GM12892 (cell line): ENCODE measurements at places on chromosomes 4 and X.
A peak's percentile ranks its signal among the peaks of the same experiment; 100 is the strongest.

DNA sequence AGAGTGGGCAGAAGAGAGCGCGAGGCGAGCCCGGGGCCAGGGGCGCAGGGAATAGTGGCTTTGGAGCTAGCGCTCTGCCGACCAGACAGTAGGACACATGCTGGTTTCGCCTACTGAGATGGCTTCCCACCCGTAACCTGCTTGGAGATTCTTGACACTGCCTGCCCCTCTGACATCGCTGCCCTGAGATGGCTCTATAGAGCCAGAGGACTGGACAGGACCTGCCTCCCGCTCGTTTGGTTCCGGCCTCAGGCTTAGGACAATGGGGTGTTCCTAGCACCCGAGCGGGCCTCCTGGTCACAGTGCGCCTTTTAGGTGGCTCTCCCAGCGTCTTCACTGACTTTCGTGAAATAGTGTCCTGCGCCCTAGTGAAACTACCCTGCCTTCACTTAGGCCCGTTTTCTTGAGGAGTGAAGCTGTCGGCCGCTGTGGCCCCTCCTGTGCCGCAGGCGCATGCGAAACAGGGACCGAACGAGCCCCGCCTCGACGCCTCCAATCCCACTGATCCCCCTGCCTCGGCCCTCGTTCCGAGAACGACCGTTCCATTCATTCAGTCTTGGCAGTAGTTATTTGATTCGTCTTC, 608 bp downstream of the TAF1 start:
- DNase-seq = peak; percentile 19

DNA sequence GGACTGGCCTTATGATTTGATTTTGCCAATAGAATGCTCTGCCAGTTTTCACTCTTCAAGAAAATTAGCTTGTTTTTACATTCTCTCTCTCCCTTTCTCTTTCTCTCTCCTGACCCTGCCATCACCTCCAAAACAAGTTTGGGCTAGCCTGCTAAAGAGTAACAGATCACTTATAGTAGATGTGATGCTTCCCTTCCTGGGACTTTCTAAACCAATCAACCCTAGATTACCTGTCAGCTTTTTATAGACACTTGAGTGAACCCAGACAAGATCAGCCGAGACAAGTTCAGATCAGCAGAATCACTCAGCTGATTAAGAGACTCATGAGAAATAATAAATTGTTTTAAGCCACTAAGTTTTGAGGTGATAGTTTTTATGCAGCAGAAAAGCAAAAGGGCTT, 521.2 kb downstream of the ANKRD50 start:
- no peak for DNase-seq

DNA sequence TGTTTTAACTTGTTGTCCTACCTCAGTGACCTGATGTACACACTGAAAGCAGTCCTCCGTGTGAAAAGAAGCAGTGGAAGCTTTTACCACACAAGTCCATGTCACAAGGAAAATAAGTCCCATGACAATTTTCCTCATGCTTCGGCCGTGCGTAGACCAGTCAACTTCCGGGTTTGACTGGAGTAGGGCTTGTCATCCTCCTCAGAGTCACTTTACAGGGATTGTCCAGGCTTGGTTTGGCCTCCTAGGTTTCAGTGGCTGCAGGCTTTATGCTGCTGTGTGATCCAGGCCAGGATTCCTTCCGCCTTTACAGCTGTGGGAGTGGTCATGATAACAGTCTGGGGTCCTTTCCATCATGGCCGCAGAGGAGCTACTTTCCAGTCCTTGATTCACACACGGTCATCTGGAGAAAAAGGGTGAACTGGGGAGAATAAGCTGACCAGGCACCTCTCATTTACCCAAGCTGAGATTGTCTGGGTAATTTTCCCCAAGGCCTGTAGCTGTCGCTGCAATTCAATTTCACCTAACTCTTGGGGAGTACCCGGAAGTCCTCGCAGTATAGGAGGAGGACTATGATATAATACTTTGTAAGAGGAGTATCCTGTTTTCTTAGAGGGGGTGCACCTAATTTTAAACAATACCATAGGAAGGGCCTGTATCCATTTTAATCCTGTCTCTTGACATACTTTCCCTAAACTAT, 206.1 kb upstream of the KLF8 start:
- DNase-seq = no peak

GRCh38 chrX:55488593-55489313, 895 bp downstream of the USP51 start:
- DNase-seq = peak; percentile 34

DNA sequence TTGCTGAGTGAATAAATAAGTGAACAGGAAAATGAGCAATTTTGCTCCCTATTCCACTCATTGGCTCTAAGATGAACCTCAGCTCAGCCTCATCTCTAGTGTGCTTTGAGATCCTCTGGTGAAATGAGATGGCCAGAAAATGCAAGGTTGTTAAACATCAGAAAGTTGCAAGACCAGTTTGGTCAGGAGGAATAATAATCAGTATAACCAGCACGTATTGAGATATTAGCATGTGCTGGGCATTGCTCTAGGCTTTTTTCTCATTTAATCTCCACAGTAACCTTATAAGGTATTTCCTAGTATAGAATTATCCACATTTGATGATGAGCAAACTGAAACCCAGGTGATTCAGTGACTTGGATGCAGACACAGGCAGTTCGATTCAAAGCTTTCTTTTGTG, 110.5 kb upstream of the PAK3 start:
- DNase-seq = no peak

DNA sequence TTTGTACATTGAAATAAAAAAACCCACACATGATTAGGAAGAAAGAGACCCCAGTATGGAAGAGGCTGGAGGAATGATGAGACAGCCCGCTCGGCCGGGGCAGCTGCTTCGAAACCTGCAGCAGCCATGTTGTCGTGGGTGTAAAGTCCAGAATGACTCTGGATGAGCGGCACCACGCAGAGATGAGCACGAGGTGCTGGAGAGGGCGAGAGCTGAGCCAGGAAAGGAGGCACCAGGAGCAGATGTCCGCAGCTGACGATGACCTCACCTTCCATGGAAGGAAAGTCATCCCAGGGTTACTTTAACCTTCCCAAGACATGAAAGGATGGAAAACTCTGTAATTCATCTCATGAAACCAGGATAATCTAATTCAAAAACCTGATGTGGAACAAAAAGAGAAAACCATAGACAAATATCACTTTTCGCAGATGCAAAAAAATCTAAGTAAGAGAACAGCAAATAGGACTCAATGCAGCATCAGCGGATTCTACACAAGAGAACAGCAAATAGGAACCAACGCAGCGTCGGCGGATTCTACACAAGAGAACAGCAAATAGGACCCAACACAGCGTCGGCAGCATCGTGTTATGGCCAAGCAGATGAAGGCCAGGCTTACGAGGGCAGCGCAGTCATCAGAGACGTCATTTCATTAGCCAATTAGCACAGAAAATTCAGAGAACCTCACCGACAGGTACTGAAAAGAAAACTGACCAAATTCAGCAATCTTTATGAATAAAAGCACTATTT, 25.9 kb upstream of the SPON2 start:
- DNase-seq = no peak

DNA sequence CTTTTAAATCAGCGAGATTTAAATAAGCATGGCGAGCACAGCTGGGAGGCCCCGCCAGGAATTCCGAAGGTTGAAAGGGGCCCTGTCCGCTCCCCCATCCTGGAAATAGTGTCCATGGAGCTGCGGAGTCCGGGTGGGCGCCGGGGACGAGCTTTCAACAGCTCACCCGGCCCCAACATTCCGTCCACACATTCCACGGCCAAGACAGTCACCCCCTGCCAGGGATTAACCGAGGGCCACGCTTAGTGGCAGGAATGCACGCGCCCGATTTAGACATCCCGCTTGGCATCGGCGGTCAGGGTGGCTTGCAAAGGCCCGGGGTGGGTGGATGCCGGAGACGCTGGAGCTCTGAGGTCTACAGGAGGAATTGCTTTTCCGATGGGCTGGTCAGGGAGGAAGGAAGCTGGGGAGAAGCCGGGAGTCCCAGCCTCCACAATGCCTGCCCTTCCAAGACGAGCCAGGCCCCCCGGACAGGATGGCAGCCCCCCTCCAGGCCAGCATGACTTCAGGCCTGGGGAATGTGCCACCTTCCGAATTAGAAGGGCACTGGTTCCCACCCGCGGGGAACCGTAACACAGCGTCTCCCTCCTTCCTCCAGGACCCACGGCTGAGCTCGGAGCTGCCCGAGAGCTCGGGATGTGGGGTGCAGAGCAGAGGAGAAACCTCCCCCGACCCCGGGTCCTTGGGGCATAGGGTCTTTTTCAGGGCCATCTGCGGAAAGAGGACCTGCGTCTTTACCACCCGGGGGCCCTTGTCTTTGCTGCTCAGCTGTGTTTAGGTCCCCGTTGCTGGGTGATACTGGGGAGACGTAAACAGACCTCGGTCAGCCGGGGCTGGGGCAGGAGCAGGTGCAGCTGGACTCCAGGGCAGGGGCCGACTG, 26.9 kb upstream of the PPP2R3B start:
- DNase-seq = no peak

DNA sequence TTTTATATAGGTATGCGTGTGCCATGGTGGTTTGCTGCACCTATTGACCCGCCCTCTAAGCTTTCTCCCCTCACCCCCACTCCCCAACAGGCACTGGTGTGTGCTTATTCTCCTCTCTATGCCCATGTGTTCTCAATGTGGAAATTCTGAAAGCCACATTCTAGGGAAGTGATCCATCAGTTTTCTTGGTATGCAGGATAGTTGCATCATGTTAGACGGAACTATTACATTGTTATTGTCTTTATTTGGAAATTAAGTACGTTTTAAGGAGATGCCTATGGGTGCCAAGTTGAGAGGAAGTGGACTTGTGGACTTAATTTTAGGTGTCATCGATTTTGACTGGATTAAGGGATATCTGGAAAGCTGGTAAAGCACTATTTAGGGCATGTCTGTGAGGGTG, 204.6 kb downstream of the RBM46 start:
- no peak for DNase-seq

DNA sequence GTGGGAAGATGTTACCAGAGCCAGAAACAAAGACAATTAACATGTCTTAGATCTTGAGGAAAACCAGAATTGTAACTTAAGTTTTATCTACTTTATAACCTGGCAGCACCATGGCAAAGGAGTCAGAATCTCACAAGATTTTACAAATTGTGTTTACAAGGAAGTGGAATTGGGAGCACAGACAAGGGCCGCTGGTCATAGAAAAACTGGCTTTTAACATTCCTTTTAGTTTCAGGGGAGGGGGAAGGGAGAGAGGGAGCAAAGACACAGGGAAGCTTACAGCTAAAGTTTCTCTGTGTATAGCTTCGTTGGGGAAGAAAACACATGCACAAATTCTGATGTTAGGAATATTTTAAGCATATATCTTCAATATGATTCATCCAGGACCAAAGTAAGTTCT, 10.3 kb upstream of the UGT2B11 start:
- DNase-seq = no peak

DNA sequence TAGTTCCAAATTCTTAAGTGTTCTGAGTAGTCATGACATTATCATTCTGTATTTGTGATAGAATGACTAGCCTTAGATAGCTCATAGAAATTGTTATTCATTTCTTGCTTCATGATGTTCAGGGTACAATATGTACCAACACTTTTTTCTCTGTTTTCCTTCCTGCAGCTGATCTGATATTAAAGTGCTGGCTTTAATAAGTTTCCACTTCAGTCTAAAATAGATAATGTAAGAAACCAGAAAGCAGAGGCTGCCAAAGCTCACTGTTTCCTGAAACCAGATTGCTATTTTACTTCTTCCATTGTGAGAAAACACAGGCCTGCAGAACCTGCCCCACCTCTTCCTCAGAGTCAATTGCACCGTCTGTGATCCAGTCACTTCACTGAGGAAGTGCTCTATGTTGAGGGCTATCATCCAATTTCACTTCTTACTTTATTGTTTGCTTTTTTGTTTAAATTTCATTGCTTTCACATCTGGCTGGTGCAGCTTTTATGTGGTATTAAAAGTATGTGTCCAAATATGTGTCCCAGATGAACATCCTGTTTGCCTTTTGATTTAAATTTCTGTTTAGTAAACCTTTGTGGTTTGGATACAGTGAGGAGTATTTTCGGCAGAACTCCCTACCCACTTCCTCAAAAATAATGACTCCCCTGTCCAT, 652.1 kb downstream of the ANKRD50 start:
- DNase-seq = no peak

GRCh38 chr4:184014301-184014700, 109.2 kb downstream of the STOX2 start:
- no peak for DNase-seq

- DNase-seq = no peak
These were observed 52.7 kb upstream of the TET2 start for GRCh38 chr4:105093975-105094374.

GRCh38 chr4:98203332-98204235, 57.6 kb upstream of the RAP1GDS1 start:
- no peak for DNase-seq

GRCh38 chr4:162782096-162782777, 384.5 kb downstream of the NAF1 start:
- no peak for DNase-seq

DNA sequence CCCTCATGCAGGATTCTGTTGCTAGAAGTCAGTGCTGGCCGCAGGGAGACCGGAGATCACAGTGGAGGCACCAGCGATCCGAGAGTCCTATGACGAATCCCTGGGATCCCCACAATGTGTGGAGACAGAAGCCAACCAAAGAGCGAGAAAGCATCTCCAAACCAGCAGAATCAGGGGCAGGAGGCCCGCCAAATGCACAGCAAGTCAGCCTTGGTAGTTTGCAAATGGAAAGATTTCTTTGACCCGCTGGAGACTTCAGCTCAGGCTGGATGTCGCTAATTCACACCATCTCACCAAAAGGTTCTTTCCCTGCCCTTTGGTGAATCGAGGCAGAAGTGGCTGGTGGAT, 505 bp upstream of the PKD2 start:
- DNase-seq = no peak

DNA sequence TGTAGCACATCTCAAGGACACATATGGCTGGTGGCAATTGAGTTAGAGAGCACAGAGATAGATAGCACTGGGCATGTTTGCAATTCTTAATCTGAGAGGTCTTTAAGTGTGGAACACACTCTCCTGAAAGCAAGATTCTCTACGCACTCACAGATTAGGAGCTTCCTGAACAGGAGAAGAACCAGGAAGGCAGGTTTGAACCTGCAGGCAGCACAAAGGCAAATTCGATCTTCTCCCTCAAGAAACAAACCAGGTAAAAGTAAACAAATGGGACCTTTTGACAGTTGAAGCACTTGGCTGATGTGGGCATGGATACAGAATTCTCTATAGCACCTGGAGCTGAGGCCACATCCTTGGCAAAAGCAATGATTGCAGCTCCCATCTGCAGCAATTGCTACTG, 24.3 kb downstream of the HS3ST1 start:
- no peak for DNase-seq

- no peak for DNase-seq
These were observed 18.1 kb downstream of the PLAC8 start for GRCh38 chr4:83096397-83096796.

DNA sequence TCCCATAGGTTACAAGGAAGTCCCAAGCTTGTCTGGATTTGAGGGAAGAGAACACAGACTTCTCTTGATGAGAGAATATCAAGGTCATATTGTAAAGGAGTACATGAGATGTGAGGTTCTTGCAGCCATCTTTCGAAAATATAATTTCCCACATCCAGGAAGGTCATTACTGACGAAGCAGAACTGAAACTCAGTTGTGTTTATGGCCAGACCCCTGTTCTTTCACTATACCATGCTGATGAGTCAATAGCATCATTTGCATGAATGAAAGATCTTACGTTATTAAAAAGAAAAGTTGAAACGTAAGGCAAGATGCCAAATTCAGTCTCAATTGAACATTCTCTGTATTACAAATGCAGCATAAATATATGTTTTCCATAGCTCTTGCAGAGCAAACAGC, 14.2 kb upstream of the CCDC149 start:
- no peak for DNase-seq

- no peak for DNase-seq
These were observed 44.0 kb downstream of the ZNF518B start for GRCh38 chr4:10413177-10413576.

GRCh38 chrX:68234171-68234910, 199.0 kb downstream of the OPHN1 start:
- no peak for DNase-seq
